Transverse colon (tissue), 4 donors: ENCODE measurements at places on chromosomes 16 and 17. TPM values are rescaled to one million over a fixed set of nuclear protein-coding genes. Genes with fewer than 3 reads are reported as not detected.
A peak's percentile ranks its signal among the peaks of the same experiment; 100 is the strongest.

Gene ZNF598
- total RNA-seq: 38.9 TPM

Gene LRRC46
- total RNA-seq: 0.48 TPM

GRCh38 chr17:57880086-57880456 lies 30.2 kb upstream of the MRPS23 start:
- no peak overlapping the region for H3K4me3 ChIP-seq
- peaks cover 43% of the 10 kb centered on the region for H3K4me1 ChIP-seq
- DNase-seq: no peak
- H3K27ac ChIP-seq: peak overlapping the region; percentile 92
- no peaks in the 10 kb centered on the region for H3K36me3 ChIP-seq

GRCh38 chr16:3431779-3432219 lies 11.5 kb downstream of the ZNF597 start:
- H3K4me1 ChIP-seq: no peaks in the 10 kb centered on the region
- H3K4me3 ChIP-seq: no peak overlapping the region
- peaks cover 8% of the 10 kb centered on the region for H3K27me3 ChIP-seq
- H3K36me3 ChIP-seq: no peaks in the 10 kb centered on the region

- no peaks in the 10 kb centered on the region for H3K27me3 ChIP-seq
- no peaks in the 10 kb centered on the region for H3K36me3 ChIP-seq
- no peak overlapping the region for H3K27ac ChIP-seq
- peaks cover 12% of the 10 kb centered on the region for H3K4me1 ChIP-seq
- DNase-seq: no peak
- no peak overlapping the region for H3K4me3 ChIP-seq
Measured at GRCh38 chr16:66701026-66701425, 4.5 kb upstream of the CMTM4 start.

DNA sequence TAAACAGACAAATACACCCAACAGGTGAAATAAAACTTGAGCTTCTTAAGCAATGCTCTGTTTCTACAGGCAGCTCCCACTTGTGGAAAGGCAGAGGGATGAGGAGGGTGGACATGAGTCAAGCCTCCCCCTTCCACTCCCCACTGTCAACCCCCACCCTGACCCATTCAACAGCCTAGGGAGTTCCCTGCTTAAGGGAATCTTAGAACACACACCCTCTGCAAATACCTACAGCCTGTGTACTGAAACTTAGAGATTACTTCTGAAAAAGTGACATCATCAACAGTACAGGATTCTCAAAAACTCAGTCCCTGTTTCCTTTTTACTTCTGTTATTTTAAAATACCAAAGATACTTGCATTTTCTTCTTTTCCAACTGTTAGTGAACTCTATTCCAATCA lies 345.4 kb downstream of the SOX9 start:
- H3K36me3 ChIP-seq: no peaks in the 10 kb centered on the region
- H3K4me1 ChIP-seq: peaks cover 79% of the 10 kb centered on the region
- peak; percentile 65 for DNase-seq
- no peaks in the 10 kb centered on the region for H3K27me3 ChIP-seq
- H3K27ac ChIP-seq: peak overlapping the region; percentile 83

DNA sequence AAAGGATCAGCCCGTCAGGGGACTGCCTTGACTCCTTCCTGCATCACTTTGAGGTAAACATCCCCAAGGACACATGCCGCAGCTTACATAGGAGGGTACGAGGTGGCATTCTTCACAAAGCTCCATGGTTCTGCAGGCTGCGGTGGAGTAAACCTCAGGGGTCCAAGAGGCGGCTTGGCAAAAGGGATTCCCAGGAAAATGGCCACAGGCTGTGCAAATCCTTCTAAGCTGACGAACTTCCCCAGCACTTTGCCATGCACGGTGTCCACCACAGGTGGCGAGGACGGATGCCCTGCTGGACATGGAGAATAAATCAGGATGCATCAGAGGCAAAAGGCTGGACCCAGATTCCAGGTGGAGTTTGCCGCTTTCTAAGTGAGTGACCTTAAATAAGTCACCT lies 4.2 kb downstream of the CES1 start:
- H3K27me3 ChIP-seq: no peaks in the 10 kb centered on the region
- no peak overlapping the region for H3K27ac ChIP-seq
- no peaks in the 10 kb centered on the region for H3K36me3 ChIP-seq
- H3K4me3 ChIP-seq: no peak overlapping the region
- no peak for DNase-seq

GRCh38 chr16:85569615-85570212 lies 43.4 kb upstream of the GSE1 start:
- no peaks in the 10 kb centered on the region for H3K36me3 ChIP-seq
- peak overlapping the region; percentile 84 for H3K27ac ChIP-seq
- H3K27me3 ChIP-seq: no peaks in the 10 kb centered on the region
- H3K4me1 ChIP-seq: peaks cover 51% of the 10 kb centered on the region
- no peak overlapping the region for H3K4me3 ChIP-seq

- peaks cover 2% of the 10 kb centered on the region for H3K27me3 ChIP-seq
- H3K4me3 ChIP-seq: no peak overlapping the region
- DNase-seq: no peak
Measured at GRCh38 chr17:39804839-39805238, 59.3 kb downstream of the IKZF3 start.
